Kidney epithelial cell (primary cell): ENCODE measurements at places on chromosomes 2 and 18.

DNA sequence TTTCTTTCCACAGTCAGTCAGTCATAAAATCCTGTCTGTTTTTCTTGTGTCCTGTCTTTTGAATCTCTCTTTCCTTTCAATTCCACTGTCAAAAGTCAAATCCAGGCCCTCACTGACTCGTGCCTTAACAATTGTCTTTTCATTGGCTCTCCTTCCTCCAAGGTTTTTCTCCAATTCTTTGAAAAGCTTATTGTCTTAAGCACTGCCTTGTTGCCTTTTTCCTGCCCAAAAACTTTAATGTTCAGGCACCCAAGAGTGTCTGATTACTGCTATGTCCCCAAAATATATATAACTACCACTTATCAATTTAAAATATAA lies 13.9 kb upstream of the SULT1C4 start:
- no peak for DNase-seq

- no peak for DNase-seq
These were observed 823 bp upstream of the GORASP2 start for GRCh38 chr2:170928036-170928823.

GRCh38 chr18:73660931-73661856 lies 486.4 kb downstream of the FBXO15 start:
- no peak for DNase-seq

DNA sequence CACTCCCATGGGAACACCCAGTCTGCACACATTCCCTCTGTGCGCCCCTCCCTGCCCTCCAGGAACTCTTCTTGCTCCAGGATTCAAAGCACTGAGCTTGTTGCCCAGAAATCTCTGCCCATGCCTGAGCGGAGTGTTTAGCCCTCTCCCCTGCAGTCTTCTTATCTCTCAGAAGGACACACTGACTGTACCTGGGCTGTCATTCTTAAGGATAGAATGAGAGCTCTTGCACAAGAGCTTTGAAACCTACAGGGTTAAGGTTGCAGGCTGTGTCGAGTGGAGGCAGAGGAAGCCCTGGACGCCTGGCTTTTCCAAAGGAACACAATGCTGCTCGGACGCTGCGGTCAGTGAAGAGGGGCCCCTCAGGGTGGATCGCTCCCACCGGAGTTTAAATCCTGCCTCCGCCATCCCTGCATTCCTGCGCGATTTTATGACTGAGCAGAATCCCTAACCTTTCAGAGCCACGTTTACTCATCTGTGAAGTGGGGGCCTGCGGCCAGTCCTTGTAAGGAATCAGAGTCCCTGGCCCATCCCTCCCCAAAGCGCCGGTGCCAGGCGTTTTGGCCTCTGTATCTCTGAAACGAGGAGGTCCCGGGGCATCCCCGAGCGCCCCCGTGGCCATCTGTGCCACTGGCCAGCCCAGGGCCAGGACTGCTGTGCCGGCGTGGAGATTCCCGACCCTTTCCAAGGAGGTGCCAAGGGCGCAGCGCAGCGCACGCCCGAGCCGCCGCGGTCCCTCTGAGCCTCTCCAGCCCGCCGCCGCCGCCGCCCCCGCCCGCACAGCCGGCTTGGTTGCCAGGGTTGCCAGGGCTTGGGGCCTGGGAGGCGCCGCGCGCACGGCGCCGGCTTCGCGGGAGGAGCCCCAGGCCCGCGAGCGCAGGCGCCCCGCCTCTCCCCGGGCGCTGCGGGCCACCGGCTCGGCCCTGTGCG lies 58.9 kb downstream of the FAM168B start:
- DNase-seq: no peak

- no peak for DNase-seq
These were observed 7.7 kb downstream of the OTX1 start for GRCh38 chr2:63058144-63058920.

DNA sequence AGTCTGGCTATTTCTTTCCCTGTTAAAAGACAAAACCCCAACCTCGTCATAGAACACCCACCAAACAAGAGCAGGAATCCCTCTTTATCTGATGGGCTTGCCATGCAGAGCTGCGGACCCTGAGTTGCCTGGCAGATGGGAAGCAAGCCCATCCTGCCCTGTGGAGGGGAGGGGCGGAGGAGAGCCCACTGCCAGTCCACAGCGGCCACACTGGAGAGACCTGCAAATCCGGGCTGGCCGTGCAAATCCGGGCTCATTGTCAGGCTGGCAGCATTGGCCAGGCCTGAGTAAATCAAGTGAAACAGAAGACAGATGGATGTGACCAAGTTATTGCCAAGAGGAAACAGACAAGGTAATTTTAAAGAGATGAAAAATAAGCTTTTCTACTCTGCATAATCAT lies 22.0 kb downstream of the MYL12B start:
- no peak for DNase-seq

- DNase-seq: no peak
These were observed 115.7 kb downstream of the HNMT start for GRCh38 chr2:138079976-138080375.

DNA sequence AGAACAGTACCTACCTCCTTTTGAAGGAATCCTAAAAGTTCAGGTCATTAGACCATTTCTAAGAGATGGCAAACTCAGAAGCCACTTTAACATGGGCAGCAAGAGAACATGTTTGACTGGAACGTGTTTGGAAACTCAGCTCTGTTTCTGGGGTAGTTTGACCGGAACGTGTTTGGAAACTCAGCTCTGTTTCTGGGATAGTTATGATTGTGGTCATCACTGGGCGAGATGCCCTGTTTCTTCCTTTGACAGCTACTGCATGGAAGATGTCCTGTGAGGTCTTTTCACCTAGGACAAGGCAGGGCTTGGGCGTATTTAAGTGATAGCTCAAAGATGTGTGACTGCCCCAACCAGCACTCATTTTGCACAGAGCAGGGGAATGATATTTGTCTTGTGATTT lies 19.9 kb upstream of the SERPINB13 start:
- DNase-seq: no peak

- DNase-seq: no peak
These were observed 3.2 kb downstream of the DSEL start for GRCh38 chr18:67513280-67513679.
